RCC 7860 (cell line): ENCODE measurements at places on chromosomes 12 and 14.
A peak's percentile ranks its signal among the peaks of the same experiment; 100 is the strongest.

- no peak for DNase-seq
Observed at GRCh38 chr12:14589169-14590004, 21.7 kb upstream of the PLBD1 start.

- DNase-seq, result no peak
Observed at GRCh38 chr12:118743896-118744700, 237.2 kb upstream of the SRRM4 start.

- DNase-seq, result no peak
Observed at GRCh38 chr12:109968032-109968420, 28.1 kb downstream of the GIT2 start.

GRCh38 chr14:22691171-22691570 lies 47.0 kb upstream of the OR6J1 start:
- DNase-seq, result peak; percentile 47

DNA sequence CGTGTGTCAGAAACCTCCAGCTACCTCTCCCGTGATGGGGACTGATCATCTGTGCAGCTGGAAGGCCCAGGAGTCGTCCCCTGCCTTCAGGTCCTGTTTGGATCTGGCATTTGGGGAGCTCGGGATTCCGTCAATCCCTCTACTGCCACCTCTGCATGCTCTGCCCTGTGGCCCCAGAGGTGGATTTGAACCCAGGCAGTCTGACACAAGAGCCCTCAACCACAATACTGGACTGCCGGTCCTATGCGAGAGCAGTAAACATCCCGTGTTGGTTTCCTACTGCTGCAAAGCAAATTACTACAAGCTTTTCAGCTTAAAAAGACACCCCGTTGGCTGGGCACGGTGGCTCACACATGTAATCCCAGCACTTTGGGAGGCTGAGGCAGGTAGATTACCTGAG lies 121.9 kb upstream of the FKBP4 start:
- no peak for DNase-seq

GRCh38 chr14:69673578-69674305 lies 62.3 kb downstream of the SUSD6 start:
- DNase-seq, result no peak
